Right lung (tissue), 10 donors: ENCODE measurements at places on chromosomes 1 and 21. TPM values are rescaled to one million over a fixed set of nuclear protein-coding genes. Genes with fewer than 3 reads are reported as not detected.

SMIM1 gene
- polyA plus RNA-seq = 4.6 TPM

CELA2B gene
- polyA plus RNA-seq = 0.91 TPM

CD53 gene
- polyA plus RNA-seq = 11.7 TPM

PSRC1 gene
- 46.6 TPM for polyA plus RNA-seq

FABP3 gene
- polyA plus RNA-seq = 13.2 TPM

FAM151A gene
- 0.57 TPM for polyA plus RNA-seq
